ENCODE measurements at places on chromosomes 7 and 10. TPM values are rescaled to one million over a fixed set of nuclear protein-coding genes. Genes with fewer than 3 reads are reported as not detected.

Gene PSTK
- 2.6 TPM for total RNA-seq

Gene GIMAP8
- 3.4 TPM for total RNA-seq

Gene TBXAS1
- 12.0 TPM for total RNA-seq

Gene TMEM196
- total RNA-seq, result not detected

Measured in colonic mucosa (tissue), 4 donors.